CMK (cell line): ENCODE measurements at places on chromosomes 16 and 17.

DNA sequence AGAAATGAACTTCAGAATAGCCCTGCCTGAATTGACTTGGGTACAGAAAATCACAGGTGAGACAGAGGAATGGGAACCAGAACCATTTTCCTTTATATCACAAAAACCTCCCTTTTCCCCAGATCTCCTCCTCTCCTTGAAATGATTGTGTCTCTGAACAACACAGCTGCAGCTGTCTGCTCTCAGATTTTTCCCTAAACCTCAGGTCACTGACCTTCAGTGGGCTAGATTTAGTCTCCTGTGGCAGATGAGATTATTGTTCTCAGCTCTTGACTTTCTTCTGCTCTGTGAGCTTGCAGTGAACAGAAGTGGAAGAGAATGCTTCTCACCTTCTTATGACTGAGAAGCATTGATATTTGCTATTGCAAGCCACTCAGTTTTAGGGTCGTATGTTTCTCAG, 92.3 kb upstream of the FAM20A start:
- DNase-seq = no peak

- DNase-seq = no peak
These were observed 78.3 kb upstream of the LHX1 start for GRCh38 chr17:36859003-36859300.

GRCh38 chr17:72822358-72823023, 270.0 kb downstream of the SLC39A11 start:
- DNase-seq = no peak

DNA sequence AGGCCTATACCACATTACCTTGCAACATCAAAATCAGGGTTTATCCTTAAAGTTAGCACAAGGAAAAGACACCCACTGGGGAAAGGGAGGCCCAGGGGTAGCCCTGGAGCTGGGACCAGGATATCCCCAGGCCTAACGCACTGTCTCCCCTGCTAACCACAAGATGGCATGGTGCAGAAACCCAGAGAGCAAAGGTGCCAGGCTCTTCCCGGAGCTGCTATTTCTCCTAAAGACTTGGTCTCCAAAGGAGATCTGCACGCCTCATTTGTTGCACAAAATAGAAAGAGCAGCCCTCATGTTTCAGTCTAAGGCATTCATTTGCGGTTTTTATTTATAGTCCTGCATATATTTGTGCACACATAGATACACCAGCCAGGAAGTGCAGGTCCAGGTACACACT, 408.6 kb downstream of the SOX9 start:
- DNase-seq = no peak

DNA sequence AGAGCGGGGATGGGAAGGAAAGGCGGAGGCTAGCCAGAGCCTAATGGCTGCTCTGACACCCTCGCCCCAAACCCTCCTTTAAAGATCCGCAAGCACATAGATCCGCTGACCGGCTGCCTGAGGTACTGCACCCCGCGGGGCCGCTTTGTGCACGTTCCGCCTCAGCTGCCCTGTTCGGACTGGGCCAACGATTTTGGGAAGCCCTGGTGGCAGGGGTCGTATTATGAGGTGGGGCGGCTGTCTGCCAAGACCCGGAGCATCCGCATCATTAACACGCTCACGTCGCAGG, 663 bp downstream of the CYB5D1 start:
- no peak for DNase-seq

GRCh38 chr17:72176951-72177660, 56.3 kb downstream of the SOX9 start:
- no peak for DNase-seq

DNA sequence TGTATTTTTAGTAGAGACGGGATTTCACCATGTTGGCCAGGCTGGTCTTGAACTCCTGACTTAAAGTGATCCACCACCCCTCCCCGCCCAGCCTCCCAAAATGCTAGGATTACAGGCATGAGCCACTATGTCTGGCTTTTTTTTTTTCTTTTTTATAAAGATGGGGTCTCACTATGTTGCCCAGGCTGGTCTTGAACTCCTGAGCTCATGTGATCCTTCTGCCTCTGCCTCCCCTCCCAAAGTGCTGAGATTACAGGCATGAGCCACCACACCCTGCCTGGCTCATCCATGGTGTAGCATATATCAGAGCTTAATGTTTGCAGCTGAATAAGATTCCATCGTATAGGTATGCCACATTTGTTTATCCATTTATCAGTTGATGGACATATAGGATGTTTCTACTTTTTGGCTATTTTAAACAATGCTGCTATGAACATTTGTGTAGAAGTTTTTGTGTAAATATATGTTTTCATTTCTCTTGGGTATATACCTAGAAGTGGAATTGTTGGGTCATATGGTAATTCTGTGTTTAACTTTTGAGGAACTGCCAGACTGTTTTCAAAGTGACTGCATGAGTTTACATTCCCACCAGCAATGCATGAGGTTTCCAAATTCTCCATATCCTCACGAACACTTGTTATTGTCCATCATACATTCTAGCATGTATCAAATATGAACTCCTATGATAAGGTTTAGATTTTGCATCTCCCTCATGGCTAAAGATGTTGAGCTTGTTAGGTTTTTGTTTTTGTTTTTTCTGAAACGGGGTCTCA, 55.7 kb upstream of the HAS3 start:
- no peak for DNase-seq

DNA sequence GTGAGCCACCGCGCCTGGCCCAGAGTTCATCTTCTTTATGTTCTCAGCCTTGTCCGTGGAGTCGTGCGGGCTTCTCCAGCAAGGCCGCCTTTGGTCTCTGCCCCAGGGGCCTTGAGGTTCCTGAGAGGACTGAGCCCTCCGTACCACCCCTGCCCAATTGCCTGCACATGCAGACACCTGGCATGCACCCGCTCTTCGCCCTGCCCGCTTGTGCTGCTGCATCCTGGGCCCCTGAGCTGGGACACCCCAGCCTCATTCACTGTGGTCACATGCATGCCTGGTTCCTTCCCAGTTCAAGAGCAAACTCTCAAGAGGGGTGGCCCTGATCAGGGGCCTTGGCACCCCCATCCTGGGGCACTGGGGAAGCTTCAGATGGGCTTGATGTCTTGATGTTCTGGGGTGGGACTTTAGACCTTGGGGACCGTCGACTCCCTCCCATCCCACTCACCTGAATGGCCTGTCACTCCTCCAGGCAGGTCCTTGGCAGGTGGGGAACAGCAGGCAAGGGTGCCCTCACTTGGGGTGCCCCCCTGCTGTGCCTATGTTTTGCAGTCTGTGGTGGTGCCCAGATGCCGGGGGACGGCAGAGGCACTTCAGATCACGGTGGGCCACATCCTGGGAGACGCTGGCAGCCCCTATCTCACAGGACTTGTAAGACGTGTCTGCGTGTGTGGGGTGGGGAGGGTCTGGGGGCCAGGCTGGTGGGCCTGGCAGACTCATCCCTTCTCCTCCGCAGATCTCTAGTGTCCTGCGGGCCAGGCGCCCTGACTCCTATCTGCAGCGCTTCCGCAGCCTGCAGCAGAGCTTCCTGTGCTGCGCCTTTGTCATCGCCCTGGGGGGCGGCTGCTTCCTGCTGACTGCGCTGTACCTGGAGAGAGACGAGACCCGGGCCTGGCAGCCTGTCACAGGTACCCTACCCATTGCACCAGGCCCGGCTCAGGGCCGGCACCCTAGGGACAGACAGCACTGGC, 12.7 kb upstream of the SPNS2 start:
- DNase-seq = no peak

- DNase-seq = no peak
These were observed 24.4 kb upstream of the CBFA2T3 start for GRCh38 chr16:89001117-89002027.

DNA sequence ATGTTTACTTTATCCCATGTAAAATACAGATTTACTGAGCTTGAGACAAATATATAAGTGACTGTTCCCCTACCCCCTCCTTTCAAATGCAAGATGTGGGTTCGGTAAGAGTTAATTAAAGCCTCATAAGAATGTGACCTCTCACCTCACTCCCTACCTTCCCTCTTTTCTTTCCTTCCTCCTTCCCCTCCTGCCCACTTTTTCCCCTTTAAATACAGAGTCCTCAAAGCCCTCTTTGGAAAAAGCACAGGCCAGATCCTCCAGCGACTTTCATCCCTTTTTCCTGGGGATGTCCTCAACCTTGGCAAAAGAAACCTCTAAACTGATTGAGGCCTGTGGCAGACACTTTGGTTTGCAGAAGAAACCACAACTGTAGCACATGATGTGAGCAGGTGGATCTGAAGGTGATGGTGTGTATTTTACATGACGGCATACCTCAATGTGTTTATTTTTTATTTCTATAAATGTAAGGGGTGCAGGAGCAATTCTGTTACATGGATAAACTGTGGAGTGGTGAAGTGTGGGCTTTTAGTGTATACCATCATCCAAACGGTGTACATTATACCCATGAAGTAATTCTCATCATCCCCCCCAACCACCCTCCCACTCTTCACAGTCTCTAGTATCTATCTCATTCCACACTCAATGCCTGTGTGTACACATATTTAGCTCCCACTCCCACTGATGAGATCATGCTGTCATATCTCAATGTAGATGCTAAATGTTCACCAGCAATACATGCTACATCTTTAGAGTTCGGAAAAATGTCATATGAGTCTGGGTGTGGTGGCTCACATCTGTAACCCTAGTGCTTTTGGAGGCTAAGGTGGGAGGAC, 77.7 kb downstream of the XYLT1 start:
- DNase-seq = no peak
